ENCODE measurements at places on chromosomes 6 and 20.
A peak's percentile ranks its signal among the peaks of the same experiment; 100 is the strongest.

DNA sequence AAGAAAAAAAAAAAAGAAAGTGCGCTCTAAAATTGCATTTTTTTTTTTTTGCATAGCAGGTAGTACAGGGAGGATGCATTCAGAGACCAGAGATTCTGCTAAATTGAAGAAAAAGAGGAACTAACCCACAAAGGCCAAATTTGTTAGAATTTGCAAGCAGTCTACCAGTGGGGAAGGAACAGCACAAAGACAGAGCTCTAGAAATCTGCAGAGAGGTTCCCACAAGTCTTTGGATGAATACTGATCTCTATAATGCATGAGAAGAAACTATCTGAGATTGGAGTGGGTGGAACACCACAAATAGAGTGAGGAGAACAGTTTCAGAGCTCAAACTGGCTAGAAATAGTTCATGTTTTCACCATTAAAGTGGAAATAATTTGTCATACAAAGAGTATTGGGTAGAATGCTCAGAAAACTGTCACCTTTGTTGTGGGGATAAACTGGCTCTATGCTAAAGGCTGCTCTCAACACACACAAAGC, 79.6 kb upstream of the AHI1 start:
- DNase-seq, result no peak

DNA sequence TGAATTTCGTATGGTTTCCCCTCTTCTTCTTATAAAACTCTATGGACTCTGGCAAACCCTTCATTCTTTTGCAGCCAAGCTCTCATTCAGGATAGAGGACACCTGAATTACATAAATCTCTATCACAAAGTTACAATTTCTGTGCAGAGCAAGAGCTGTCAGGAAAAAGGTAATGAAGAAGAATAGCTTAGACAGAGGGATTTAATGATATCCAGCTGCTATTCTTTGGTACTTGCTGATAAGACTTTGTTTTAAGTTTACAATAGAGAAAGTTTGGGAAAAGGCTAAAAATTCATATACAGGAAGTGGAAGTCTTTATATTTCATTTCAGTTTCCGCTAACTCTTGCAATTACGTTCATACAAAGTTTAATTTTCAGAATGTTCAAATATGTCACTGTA, 227.0 kb downstream of the FOXC1 start:
- no peak for DNase-seq

DNA sequence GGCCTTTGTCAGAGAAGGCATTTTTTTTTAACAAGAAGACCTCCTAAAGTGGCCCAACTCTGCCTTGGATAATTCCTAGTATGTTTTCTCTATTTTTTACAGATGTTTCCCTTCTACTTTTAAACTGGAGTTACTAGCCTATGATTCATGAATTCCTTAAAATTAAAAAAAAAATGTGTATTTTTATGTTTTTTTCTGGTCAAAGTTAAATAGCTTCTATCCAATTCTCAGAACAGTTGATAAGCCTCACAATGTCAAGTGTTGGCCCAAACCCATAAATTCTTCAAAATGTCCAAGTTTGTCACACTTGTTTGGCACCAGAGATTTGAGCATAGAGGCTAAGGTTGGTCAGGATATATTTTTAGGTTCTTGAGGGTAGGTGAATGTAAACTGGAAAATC, 64.0 kb downstream of the JAG1 start:
- no peak for DNase-seq

- DNase-seq, result no peak
Observed at GRCh38 chr6:9810286-9810685, 604.6 kb downstream of the TFAP2A start.

GRCh38 chr20:12924126-12924525, 84.6 kb upstream of the SPTLC3 start:
- DNase-seq, result no peak

GRCh38 chr20:13041574-13042457, 33.0 kb downstream of the SPTLC3 start:
- DNase-seq, result no peak

- no peak for DNase-seq
Observed at GRCh38 chr6:15350386-15351083, 104.7 kb downstream of the JARID2 start.

- DNase-seq, result no peak
Observed at GRCh38 chr6:158737082-158737709, 82.0 kb downstream of the EZR start.

- peak; percentile 66 for DNase-seq
Observed at GRCh38 chr20:43843096-43843964, 71.3 kb upstream of the TOX2 start.

GRCh38 chr6:89297695-89298351, 17.3 kb downstream of the GABRR2 start:
- peak; percentile 78 for DNase-seq

GRCh38 chr20:41618807-41619311, 682 bp upstream of the CHD6 start:
- DNase-seq, result no peak

- no peak for DNase-seq
Observed at GRCh38 chr6:118810420-118811027, 83.4 kb upstream of the ASF1A start.

GRCh38 chr6:12356431-12356830, 66.3 kb downstream of the EDN1 start:
- no peak for DNase-seq

DNA sequence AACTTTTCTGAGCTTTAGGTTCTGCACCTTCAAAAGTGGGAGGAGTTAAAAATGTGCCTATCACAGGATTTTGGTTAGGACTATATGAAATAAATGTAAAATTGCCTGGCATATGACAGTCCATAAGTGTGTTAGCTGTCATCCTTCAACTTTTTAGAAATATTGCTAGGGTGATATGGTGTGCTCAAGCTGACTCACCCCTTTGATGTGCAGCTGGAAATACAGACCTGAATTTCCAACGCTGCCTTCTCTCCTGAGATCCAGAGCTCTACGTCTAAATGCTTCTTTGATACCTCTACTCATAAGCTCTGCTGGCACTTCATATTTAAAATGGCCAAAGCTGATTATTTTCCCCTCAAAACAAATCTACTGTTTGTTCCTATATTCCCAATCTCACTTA, 2.7 kb downstream of the SLC35B3 start:
- no peak for DNase-seq

GRCh38 chr6:43683708-43684455, 3.7 kb downstream of the MRPS18A start:
- no peak for DNase-seq

GRCh38 chr20:22248051-22248667, 336.2 kb downstream of the FOXA2 start:
- no peak for DNase-seq

GRCh38 chr6:74931558-74931957, 274.3 kb downstream of the COL12A1 start:
- no peak for DNase-seq

DNA sequence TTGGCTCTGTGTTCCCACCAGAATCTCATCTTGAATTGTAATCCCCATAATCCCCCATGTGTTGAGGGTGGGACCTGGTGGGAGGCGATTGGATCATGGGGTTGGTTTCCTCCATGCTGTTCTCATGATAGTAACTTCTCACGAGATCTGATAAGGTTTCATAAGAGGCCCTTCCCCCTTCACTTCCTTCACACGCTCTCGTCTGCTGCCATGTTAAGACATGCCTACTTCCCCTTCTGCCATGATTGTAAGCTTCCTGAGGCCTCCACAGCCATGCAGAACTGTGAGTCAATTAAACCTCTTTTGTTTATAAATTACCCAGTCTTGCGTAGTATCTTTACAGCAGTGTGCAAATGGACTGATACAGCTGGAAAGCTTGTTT, 90.0 kb downstream of the ELOVL5 start:
- DNase-seq, result no peak

GRCh38 chr6:56374841-56375369, 127.5 kb upstream of the COL21A1 start:
- no peak for DNase-seq

GRCh38 chr6:144087789-144088426, 7.5 kb downstream of the SF3B5 start:
- DNase-seq, result no peak

DNA sequence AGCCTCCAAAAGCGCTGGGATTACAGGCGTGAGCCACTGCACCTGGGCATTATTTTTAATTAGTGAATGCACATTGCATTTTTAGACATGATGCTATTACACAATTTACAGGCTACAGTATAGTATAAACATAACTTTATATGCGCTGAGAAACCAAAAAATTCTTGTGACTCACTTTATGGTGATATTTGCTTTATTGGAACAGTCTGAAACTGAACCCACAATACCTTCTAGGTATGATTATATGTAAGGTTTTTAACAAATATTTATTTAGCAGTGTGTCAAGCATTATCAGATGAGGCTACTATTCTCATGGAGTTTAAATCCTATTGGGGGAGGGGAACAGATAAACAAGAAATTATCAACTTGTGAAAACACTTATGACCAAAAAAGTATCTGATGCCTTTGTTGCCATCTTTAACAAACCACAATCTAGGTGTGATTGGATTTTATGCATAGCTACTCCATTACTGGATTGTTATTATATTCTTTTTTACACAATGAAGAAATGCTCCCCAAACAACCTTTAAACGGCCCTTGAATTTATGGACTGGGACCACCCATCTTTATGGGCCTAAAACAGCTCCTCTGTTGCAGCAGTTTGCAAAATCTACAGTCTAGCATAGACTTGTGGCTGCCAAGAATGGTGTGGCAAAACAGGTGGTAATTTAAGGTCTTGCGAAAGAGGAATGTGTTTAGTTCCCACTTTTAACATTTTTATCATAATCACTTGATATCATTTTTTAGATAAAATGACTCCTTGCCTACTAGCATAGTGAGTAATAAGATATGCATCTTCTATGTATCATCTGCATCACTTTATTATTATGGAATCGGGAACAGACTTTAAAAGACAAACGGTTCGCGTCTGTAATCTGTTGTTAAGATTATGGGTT, 159.2 kb upstream of the C6orf118 start:
- no peak for DNase-seq
